ENCODE measurements at places on chromosomes 4 and X.

GRCh38 chr4:37864786-37865185 lies 26.1 kb upstream of the TBC1D1 start:
- no peak for DNase-seq

- no peak for DNase-seq
Measured at GRCh38 chr4:6092131-6092530, 73.9 kb upstream of the C4orf50 start.

DNA sequence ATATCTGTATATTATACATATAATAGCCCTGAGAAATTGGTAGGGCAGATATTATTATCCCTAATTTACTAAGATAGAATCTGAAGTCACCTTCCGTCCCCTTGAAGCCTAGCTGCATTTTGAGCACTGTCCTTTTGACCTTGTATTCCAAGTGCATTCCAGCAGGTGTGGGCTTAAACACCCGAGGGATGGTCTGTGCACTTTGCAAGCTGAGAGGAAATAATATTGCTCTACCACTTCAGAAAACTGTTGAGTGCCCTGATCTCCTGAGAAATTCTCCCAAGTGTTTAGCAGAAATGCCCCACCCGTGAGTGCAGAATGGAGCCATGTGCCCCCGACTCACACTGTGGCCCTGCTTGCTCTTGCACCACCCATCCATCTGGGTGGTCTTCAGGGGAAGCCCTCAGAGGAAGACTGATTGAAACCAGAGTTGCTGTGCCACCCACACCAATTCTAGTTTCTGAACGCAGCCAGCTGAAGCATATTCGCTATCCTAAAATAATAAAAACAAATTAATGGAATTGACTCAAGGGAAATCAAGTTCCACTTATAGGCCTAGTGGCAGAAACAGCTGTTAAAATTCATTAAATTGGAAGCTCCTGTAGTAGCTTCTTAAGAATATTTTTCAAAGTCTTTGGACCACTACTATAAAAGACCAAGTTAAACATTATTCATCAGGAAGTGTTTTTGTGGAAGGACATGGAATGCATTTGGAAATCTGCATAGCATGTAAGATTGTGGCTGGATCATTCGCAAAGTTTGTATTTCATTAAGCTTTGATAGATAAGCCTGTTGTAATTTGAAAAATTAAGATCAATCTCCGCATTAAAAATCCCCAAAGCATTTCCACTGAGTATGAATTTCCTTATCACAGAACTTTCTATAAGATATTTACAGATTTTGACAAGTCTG lies 41.3 kb upstream of the PRKG2 start:
- no peak for DNase-seq

DNA sequence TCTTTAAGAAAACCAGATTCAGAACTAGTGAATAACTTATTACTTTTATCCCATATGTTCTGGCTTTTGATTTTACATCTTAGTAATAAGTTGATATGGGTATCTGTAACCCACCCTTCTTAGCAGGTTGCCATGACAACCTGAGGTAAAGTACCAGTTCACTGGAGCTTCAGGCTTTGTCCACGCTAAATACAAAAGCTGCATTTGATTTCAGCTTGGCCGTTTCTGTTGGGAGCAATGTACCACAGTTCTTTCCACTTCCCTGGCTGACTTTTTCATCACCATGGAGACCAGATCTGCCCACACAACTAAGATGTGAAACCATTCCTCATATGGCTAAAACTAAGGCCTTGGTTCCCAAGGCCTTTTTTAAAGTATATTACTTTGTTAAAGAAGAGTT lies 26.1 kb downstream of the KLHL34 start:
- DNase-seq: no peak

DNA sequence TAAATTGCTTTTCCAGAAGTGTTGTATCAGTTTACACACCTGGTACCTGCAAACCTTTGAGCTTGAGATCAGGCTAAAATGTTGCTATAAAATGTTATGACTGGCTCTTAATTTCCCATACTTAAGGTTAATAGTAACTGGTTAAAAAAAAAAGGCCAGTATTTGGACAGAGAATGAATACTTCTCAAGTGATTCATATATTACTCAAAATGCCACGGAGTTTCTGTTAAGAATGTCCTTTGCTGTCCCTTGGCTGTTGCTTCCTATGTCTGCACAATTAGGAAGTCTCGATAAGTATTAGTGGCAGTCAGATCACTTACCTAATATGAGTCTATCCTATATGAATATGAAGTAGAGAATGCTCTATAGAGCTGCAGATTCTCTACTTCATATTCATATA lies 232.2 kb upstream of the IGFBP7 start:
- no peak for DNase-seq

DNA sequence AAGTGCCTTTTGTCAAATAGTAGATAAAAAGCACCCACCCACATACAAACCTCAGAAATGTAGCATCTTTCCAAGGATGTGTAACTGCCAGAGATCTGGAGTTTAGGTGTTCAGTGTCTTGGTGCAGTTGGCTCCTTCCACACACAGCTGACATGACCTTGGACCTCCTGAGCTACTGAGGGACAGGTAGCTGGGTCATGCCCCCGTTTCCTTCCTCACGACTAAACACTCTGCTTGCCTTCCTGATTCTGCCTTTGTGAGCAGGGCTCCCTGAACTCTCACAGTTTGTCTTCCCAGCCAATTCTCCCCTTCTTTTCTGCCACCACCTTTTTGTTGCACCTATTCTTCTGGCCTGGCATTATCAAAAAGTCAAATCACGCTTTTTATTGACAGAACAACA lies 10.2 kb upstream of the RUFY3 start:
- no peak for DNase-seq

DNA sequence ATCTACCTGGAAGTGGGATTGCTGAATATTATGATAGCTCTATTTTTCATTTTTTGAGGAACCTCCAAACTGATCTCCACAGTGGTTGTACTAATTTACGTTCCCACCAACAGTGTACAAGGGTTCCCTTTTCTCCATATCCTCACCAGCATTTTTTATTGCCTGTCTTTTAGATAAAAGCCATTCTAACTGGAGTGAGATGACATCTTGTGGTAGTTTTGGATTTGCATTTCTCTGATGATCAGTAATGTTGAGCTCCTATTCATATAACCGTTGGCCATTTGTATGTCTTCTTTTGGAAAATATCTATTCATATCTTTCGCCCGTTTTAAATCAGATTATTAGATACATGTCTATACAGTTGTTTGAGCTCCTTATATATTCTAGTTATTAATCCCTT lies 101.8 kb downstream of the RASGEF1B start:
- no peak for DNase-seq

DNA sequence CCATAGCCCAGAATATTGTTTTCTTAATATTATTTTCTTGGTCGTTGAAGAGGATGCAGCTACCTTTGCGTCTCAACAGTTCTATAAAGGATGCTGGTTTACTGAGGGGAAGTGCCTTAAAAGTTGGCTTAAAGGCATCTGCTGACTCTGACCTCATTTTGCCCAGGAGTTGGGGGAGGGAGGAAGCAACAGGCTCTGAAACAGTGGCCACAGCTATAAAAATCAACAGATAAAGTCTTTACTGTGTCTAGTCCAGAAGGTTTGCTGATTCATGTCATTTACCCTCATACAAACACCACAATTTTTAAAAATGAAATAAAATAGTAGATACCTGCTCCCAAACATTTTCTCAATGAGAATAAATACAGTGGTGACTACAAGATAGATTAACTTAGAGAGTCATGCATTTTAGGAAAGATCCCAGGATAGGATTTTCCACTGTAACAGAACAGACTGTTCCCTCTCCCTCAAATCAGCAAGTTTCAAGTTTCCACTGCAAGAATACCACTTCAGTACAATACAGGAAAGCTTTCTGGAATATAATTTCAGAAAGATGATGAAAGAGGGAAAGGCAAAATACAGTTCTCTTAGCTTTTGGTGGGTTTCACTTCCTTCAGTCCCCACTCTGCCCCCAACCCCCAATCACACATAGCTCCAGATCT lies 1.9 kb downstream of the PHKA1 start:
- no peak for DNase-seq

DNA sequence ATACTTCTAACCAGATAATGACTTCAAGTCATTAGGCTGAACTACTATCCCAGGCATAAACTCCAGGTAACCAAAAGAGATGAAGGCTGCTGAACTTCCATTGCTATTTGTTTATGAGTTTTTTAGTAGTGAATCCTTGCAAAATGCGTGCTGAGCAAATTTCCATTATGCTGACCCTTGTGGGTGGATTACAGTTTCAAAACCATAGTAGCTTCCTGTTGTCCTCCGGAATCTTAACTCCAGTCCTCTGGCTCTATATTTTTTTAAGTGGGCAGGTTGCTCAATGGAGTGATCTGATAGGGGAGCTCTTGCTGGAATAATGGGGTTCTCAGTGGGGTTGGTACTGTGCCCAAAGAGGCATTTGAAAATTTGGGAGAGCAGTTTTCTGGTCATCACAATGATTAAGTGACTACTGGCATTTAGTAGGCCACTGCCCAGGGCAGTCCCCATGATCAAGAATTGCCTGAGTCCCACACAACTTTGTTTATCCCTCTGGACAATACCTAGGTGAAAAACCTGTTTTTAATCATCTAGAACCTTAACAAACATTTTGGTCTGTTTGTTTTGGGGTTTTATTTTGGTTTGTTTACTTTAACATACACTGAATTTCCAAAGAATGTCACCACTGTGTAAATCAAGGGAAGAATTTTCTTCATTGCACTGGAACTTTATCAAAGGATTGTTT lies 302.3 kb upstream of the GATB start:
- DNase-seq: no peak

- no peak for DNase-seq
Measured at GRCh38 chr4:159026329-159026728, 76.5 kb upstream of the RAPGEF2 start.

DNA sequence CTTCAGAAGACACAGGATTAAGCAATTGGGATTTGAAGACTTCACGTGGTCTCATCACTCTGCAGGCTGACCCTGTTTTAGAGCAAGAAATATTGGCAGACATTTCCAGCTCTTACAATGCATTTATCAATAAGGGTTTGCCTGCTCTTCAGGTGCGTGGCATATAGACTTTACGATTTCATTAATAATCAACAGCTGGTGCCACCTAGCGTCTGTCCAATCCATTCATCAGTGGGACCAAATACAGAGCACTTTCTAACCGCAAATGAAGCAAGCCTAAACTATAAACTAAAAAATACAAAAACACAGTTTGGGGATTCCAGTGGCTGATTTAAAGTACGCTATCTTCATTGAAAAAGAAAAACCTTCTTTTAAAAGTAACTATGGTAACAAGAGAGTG lies 125.4 kb upstream of the DMD start:
- no peak for DNase-seq

- DNase-seq: no peak
Measured at GRCh38 chrX:24396236-24396930, 35.9 kb downstream of the SUPT20HL1 start.
